ENCODE measurements at places on chromosomes 11 and 22.

- no peak for DNase-seq
These were observed 81.9 kb downstream of the PRR5L start for GRCh38 chr11:36377759-36378564.

DNA sequence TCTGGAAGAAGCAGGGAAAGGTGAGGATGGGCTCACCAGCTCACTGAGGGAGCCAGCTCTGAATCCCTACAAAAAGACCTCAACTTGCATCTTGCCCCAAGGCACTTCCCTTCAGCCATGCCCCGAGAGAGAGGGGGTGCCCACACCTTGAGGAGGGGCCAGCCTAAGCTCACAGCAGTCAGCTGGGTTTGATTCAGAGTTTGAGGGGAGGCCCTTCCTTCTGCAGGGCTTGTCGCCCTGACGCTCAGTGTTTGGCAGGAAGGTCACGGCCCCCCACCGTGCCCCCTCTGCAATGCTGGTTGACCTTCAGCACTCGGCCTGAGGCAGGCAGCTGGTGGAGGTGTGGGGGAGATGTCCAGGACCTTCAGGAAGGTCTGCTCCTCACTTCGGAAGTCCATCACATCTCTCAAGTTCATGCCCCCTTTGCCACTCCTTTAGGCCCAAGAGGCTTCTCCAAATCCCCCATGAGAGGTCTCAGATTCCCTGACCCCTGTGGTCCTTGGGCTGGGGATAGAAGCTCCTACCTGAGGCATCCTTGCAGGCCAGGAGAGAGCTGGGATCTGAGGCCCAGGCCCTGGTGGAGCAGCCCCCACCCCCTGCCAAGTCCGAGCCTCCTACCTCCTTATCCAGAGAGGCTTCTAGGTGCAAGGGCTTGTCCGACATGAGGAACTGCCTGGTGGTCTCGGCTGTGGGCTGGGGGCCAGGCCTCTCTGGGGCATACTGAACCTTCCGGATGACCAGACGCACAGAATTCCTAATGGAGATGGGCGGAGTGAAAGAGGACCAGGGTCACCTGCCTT lies 37.6 kb downstream of the TPBGL start:
- DNase-seq, result peak; percentile 6

- no peak for DNase-seq
These were observed 16.9 kb downstream of the SLC37A2 start for GRCh38 chr11:125079878-125080530.

DNA sequence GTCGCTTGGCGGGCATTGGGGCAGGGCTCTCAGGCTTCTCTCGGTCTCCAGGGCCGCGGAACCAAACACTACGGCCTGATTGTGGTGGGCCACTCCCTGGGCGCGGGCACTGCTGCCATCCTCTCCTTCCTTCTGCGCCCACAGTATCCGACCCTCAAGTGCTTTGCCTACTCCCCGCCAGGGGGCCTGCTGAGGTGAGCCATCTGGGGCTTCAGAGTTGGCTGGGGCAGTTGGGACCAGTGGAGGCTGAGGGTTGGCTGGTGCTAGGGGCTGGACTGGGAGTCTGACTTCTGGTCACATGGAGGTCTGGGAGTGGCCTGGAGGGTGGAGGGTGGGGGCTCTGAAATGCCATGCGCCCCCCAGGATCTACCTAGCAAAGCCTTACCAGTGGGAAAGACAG lies 15.3 kb upstream of the MYRF start:
- DNase-seq, result no peak

DNA sequence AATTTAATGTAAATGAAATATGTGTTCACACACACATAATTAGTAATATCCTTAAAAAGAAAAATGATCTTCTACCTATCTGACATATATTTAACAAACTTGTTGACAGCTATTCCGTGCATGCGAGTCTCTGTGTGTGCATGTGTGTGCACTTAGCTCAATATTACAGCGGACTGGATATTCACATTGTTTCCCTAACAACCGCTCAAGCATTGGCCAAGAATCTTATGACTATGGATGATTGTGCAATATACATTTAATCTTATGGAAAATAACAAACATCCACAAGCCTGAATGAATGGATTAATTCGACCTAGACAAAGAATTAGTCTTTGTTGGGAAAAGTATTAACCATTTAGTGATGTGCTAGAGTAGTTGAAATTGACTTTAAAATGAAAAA lies 1078.6 kb downstream of the LRRC4C start:
- DNase-seq, result no peak

DNA sequence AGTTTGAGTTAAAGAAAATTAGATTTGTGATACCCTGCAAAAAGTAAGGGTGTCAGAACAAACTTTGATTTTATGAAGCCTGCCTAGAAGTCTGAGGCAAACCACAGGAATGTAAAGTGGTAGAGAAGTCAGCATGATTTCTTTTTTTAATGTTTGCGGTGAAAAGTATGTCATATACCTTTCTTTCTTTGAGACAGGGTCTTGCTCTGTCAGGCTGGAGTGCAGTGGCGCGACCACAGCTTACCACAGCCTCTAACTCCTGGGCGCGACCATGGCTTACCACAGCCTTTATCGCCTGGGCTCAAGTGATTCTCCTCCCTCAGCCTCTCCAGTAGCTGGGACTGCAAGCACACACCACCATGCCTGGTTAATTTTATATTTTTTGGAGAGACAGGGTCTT lies 4.7 kb downstream of the API5 start:
- no peak for DNase-seq

DNA sequence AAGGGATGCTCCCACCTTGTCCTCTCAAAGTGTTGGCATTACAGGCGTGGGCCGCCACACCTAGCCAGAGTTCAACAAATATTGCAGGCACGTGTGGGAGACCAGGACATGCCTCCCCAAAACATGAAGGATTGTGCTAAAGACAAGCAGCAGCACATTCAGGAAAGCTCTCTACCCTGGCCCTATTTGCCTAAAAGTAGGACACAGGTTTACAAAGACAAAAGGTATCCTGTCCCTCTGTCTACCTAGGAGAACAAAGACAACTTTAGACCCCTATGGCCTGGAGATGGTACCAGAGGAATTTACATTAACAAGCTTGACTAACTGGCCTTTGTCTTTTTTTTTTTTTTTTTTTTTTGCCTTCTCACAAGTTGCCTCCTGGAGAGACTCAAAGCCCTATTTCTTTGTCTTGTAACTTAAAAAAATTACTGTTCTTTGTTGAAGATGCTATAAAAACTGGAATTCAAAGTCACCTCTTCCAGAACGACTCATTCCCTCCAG lies 859 bp upstream of the ACCS start:
- no peak for DNase-seq

Data from left ventricle myocardium inferior (tissue), 1 donor.